Memory B cell (primary cell): ENCODE measurements at places on chromosomes 5 and 9.

- DNase-seq, result peak; percentile 82
Observed at GRCh38 chr9:127921557-127922120, 4.8 kb upstream of the ST6GALNAC4 start.

DNA sequence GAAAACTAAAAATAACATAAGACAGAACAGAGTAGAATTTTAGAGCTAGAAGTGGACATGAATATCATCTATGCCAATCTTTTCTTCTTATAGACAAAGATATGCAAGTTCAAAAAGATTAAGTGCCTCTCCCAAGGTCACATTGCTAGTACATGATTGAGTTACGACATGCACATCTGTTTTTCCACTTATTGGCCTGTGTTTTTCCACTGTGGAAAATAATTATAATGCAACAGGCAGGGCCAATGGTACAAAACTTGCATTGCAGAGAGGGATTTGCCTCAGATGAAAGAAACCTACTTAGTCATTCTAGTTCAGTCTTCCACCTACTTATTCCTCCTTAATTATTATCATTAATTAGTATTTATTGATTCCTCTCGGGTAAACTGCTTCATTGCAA, 407.8 kb upstream of the SGCD start:
- no peak for DNase-seq

- DNase-seq, result no peak
Observed at GRCh38 chr9:107016383-107016782, 153.4 kb downstream of the ZNF462 start.

- DNase-seq, result no peak
Observed at GRCh38 chr9:136411378-136411777, 920 bp downstream of the PMPCA start.

- DNase-seq, result no peak
Observed at GRCh38 chr9:83140061-83140460, 77.1 kb upstream of the RASEF start.

DNA sequence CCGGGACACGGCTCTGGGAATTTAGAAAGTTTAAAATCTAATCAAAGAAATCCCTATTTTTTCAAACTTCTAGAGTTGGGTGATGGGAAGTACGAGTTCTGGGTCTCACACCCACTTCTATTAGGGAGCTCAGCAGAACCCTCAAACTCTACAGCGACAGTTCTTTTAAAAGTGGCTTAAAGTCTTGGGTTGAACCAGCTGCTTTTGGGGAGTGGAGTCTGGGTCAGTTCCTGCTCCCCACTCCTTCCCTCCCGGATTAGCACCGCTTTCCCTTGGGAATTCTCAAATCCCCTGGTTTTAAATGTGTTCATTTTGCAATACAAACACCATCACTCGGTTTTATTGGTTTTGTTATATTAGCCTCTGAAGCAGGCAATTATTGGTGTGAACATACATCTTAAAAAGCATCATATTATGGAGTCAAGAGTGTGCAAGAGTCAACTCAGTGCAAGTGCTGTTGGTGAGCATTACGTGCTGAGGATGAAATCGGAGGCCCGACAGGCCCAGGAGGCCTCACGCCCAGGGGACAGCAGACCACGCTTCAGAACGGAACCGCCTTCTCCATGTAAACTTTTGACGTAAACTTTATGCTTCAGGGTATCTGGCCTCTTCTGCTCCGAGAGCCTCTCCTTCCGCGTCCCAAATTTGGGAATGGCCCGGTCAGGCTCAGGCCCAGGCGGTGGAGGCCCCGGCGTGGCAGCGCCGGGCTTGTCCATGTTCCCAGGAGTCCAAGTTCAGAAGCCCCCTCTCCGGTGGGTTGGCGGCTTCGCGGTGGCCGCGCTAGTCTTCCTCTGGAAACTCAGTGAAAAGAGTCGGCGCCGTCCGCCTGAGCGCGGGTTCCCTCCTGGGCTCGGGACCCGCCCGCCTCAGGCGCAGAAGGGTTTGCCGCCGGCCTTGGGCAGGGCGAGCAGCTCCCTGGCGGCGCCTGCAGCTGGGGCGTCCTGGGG, 5.3 kb downstream of the IRX4 start:
- no peak for DNase-seq

DNA sequence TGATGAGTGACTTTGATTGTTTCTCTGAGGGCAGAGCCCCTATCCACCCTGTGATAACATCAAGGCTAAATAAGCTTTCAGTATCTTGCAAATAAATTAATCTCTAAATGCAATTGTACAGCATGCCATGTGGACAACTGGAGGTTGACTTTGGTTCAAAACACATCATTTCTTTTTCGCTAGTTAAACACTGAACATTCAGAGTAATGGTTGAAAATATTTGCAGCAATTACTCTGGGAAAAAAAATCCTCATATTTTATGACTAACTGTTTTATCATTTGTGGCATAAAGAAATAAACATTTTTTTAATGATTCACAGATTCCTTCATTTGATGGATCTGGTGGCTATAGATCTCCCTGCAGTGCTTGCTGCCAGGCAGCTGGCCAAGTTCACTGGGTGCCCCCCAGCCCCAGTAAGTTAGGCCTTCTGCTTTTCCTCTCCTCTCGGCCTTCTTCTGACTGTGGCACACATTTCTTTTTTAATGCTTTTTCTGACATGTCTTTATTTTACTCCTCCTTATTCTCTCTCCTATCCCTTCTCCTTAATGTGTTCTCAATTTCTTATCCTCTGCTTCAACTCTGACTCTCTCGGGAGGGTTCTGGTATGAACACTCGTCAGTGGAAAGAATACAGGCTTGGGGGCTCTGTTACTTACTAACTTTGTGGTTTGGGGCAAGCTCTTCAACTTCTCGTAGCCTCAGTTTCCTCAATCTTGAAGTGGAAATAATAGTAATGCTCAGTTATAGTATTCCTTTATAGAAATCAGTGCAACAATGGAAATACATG, 69.6 kb downstream of the ADAMTSL1 start:
- no peak for DNase-seq

DNA sequence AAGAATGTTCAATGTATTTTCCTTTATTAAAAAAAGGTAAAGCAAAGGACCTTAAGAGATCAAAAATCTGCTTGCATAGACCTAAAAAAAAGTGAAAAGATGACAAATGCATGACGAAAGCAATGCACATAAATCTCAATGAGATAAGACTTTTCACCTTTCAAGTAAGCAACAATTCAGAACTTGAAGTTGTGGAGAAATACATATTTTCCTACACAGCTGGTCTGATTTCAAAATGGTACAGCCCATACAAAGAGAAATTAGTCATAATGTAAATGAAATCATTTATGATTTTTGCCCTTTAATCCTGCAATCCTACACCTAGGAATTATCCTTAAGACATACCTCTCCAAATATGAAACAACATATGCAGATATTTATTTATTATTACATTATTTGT, 568.0 kb downstream of the ANXA1 start:
- DNase-seq, result no peak

- no peak for DNase-seq
Observed at GRCh38 chr5:135543485-135544304, 7.9 kb upstream of the NEUROG1 start.

- DNase-seq, result no peak
Observed at GRCh38 chr9:77602852-77603251, 45.3 kb downstream of the GNA14 start.

DNA sequence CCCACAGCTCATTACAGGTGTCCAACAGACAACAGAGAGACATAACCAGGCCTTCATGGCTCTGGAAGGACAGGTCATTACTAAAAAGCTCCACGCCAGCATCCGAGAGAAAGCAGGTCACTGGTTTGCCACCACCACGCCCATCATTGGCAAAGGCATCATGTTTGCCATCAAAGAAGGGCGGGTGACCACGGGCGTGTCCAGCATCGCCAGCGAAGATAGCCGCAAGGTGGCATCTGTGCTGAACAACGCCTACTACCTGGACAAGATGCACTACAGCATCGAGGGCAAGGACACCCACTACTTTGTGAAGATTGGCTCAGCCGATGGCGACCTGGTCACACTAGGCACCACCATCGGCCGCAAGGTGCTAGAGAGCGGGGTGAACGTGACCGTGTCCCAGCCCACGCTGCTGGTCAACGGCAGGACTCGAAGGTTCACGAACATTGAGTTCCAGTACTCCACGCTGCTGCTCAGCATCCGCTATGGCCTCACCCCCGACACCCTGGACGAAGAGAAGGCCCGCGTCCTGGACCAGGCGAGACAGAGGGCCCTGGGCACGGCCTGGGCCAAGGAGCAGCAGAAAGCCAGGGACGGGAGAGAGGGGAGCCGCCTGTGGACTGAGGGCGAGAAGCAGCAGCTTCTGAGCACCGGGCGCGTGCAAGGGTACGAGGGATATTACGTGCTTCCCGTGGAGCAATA, 29.3 kb upstream of the WWC1 start:
- no peak for DNase-seq

- DNase-seq, result no peak
Observed at GRCh38 chr9:83992407-83992806, 11.8 kb downstream of the RMI1 start.

DNA sequence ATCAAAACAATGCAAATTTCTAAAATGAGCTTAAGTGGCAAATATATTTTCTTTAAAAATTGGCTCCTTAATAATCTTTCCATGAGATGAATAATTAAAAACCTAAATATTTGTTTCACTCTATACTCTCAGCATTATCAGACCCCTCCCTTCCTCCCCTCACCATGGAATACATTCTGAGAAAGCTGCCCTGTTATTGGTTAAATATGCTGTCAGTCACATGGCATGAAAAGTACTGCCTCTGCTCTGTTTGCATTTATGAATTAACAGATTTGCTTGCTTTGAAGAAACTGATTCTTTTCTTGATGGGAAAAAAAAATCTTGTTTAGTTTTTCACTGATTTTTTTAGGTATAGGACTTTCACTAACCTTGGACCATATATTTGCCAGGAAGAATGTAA, 17.0 kb upstream of the RPS23 start:
- DNase-seq, result no peak

DNA sequence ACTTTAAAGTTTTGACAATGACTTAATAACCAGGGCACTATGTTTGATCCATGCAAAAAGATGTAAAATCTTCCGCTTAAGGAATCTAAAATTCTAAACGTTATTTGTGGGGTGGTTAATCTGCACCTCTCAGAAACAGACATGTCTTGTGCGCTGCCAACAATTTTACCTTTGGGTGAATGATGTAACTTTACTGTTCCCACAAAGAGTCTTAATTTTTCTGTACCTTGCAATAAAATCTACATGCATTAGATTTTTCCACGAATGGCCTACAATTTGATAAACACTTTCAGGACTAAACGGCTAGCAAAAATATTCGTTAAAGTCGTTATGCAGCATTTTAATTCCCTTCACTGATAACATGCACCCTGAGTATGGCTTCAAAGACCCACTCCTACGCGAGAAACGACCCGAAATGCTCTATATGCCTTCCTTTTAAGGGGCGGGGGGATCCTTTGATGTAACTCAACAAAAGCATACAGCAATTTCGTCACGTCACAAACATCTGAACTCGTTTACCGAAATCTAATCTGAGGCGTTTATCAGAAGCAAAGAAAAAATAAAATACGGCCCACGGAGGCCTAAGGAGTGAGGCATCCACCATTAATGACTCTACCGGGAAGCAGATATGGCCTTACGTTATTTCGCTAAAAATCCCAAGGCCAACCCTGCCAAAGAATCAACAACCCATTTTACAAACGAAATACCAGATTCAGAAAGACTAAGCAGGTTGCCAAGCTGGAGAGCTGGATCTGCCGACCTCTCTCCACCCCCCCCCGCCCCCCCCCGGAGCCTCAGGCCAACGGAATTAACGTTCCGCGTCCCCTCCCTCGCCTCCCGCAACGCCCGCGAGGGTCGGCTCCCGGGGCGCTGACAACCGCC, 621 bp downstream of the AK6 start:
- DNase-seq, result no peak

- DNase-seq, result no peak
Observed at GRCh38 chr5:14953075-14953607, 81.6 kb upstream of the ANKH start.

- DNase-seq, result no peak
Observed at GRCh38 chr5:157616785-157617184, 35.5 kb downstream of the SOX30 start.

GRCh38 chr5:110377943-110378342, 348.5 kb downstream of the TMEM232 start:
- no peak for DNase-seq

- no peak for DNase-seq
Observed at GRCh38 chr9:122151267-122151828, 8.2 kb downstream of the NDUFA8 start.

DNA sequence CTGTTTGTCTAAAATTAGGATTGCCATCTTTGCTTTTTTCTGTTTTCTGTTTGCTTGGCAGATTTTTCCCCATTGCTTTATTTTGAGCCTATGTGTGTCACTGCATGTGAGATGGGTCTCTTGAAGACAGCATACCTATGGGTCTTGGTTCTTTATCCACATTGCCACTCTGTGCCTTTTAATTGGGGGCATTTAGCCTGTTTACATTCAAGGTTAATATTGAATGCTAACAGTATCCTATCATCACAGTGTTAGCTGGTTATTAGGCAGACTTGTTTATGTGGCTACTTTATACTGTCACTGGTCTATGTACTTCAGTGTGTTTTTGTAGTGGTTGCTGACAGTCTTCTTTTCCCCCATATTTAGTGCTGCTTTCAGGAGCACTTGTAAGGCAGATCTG, 67.3 kb downstream of the ISOC1 start:
- no peak for DNase-seq
